ENCODE measurements at places on chromosomes 6 and 20. TPM values are rescaled to one million over a fixed set of nuclear protein-coding genes. Genes with fewer than 3 reads are reported as not detected.
A peak's percentile ranks its signal among the peaks of the same experiment; 100 is the strongest.

DNA sequence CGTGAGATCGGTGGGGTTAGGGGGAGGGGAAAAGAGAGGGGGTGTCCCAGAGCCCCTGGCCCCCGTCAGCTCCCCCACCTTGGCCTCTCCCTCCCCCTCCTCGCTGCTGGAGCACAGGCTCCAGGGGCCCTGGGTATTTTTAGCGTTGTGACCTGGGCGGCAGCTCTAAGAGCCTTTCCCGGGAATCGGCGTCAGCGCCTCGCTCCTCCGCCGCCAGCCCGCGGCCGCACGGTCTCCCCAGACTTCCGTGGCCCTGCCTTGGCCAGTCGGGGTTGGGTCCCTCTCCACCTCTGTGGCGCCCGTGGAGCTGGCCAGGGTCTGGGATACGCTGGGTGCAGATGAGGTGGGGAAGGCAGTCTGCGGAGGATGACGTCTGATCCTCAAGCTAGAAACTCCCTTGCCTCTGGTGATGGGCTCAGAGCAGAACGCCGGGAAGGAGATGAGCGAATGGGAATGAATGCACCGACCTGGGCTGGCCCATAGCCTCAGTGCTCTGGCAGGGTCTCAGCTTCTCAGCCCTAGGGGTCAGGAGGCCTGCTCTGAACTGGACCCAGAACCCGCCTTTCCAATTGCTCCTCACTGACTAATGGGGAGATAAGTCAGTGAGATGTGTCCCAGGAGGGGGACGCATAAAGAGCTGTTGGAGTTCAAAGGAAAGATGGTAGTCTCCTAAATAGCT lies 883 bp upstream of the DBNDD2 start:
- H3K27ac ChIP-seq, result peak overlapping the region; percentile 92
- H3K27me3 ChIP-seq, result no peaks in the 10 kb centered on the region
- H3K4me1 ChIP-seq, result peaks cover 21% of the 10 kb centered on the region

Gene ZSCAN26
- 4.9 TPM for total RNA-seq

Gene CCDC170
- 0.19 TPM for total RNA-seq

Gene LRRN4
- total RNA-seq, result not detected

Gene CASS4
- 0.86 TPM for total RNA-seq

DNA sequence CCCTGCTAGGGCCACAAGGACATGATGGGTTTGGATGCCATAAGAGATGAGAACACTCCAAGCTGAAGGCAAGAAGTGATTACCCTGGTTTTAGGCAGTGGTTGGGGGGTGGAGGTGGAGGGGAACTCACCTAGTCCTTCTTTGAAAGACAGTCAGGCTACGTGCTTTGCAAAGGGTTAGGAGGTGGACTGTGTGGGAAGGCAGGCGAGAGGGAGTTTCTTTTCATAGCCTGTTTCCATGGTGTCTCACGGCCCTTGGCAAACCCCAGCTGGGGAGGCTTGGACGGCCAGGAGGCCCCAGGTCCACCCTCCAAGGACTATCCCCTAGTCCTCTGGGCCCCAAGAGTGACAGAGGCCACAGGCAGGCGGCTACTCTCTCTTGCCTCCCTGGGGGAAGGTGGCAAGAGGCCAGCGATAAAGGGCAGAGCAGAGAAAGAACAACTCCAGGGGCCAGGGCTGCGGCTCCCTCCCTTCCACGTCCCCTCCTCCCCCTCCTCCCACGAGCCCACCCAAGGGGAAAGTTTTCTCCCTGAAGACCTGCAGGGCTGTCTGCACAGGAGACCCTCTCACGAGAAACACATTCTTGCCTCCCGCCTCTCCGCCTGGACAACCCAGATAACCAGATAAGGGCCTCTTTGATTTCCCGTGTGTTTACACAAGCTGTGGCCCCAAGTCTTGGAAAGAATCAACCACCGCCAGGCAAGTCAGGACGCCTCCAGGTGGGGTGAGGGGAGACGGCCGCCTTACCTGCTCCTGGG lies 74.4 kb downstream of the NOL4L start:
- H3K27me3 ChIP-seq, result no peaks in the 10 kb centered on the region
- no peak for DNase-seq
- H3K36me3 ChIP-seq, result no peaks in the 10 kb centered on the region
- H3K4me3 ChIP-seq, result no peak overlapping the region
- no peak overlapping the region for H3K27ac ChIP-seq
- H3K4me1 ChIP-seq, result no peaks in the 10 kb centered on the region

DNA sequence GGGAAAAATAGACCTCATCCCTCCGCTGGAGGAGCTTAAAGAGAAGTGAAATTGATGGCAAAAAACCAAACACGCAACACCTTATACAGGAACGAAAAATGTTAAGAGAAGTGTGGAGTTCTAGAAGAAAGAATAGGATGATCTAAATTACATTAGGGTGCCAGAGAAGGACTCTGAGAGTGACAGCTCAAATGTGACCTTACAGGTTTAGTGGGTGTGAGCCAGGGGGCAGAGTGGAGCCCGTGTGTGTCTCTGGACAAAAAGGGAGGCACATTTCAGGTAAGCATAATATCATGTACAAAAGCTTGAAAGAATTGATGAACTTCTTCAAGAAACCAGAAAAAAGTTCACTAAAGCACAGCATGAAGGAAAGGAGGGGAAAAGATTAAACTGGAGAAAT lies 20.8 kb downstream of the HLA-DRA start:
- peaks cover 18% of the 10 kb centered on the region for H3K27me3 ChIP-seq
- no peaks in the 10 kb centered on the region for H3K36me3 ChIP-seq
- no peaks in the 10 kb centered on the region for H3K4me1 ChIP-seq
